Activated naive CD8-positive, alpha-beta T cell treated with anti-CD3 and anti-CD28 coated beads for 36 hours (primary cell): ENCODE measurements at places on chromosomes 12 and 14. TPM values are rescaled to one million over a fixed set of nuclear protein-coding genes. Genes with fewer than 3 reads are reported as not detected.

GRCh38 chr12:810116-810515, 57.7 kb downstream of the WNK1 start:
- no peak for DNase-seq

DNA sequence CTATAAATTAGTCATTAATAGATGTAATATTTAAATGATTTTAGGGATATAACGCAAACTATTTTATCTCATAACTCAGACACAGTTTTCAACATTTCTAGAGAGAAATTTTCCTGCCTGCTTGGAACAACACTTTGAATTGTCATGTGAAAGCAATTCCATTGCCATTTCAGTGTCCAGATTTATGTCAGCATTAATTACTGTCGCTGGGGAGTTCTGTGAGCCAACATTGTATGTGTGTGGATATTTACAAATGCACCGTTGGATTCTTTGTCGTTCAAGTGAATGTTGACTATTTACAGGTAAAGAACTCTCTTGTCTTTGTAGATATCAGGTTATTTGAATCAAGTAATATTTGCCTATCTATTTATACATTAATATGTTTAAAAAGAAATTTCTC, 465.3 kb upstream of the RGS6 start:
- DNase-seq, result no peak

- DNase-seq, result no peak
Observed at GRCh38 chr12:2359725-2360629, 307.2 kb downstream of the CACNA1C start.

Gene SAMD4A
- 4.7 TPM for total RNA-seq

DNA sequence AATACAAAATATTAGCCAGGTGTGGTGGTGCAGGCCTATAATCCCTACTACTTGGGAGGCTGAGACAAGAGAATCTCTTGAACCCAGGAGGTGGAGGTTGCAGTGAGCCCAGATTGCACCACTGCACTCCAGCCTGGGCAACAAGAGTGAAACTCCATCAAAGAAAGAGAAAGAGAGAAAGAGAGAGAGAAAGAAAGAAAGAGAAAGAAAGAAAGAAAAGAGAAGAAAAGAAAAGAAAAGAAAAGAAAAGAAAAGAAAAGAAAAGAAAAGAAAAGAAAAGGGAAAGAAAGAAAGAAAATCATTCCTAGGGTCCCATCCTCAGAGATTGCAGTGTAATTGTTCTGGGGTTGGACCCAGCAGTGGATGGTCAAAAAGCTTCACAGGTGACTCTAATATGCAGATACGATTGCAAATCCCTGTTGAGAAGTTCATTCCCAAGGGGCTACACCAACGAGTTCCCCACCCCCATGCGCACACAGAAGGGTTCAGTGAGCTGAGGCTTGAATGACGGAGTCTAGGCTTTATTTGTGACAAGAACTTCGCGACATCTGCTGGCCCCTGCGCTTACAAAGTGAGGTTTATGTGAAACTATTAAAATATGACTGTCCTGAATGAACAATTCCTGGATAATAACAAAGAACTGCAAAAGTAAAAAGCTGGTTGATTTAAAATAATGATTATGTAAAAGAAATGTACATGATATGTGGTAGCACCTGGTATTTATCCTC, 17.4 kb upstream of the RNASE12 start:
- no peak for DNase-seq

GRCh38 chr14:38592764-38593442, 337.0 kb upstream of the CLEC14A start:
- DNase-seq, result no peak

DNA sequence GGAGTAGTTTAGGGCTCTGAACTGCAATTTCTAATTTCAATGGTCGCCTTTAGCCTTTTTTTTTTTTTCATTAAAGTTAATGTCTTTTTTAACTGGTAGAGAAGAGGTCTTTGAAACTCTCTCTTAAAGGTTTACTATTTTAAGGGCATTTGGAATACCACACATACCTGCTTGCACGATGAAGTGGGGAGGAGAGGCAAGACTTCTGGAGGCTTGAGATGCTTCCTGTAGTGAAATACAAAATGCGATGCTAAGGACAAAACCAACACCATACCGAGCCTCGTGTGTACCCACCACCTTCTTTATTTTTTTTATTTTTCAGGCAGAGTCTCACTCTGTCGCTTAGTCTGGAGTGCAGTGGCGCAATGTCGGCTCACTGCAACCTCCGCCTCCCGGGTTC, 57.4 kb downstream of the GLT1D1 start:
- no peak for DNase-seq

DNA sequence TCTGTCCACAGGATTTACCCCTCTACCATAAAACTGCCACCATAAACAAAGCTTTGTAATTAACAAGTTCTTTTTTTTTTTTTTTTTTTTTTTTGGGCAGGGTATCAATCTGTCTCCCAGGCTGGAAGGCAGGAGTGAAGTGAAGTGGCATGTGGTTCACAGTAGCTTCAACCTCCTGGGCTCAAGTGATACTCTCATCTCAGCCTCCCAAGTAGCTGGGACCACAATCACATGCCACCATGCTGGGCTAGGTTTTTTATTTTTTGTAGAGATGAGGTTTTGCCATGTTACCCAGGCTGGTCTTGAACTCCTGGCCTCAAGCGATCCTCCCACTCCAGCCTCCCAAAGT, 61.1 kb upstream of the NUDT4 start:
- no peak for DNase-seq

DNA sequence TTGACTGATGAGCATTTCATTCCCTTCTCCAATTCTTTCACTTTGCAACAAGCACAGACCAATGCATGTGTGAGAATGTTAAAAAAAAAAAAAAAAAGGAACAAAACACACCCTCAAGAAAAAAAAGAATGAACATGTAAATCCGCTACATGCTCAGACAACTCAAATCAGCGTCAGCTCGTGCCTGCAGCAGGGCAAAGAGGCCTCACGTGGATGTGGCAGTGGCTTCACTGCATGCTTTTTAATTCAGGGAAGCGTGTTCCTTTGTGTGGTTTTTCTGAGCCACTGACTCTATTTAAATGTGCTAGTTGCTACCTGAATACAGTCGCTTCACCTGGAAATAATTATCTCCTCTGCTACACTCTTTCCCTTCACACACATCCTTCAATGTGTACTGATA, 55.1 kb downstream of the PPP1R36 start:
- DNase-seq, result no peak

Gene CISTR
- not detected for total RNA-seq

- DNase-seq, result no peak
Observed at GRCh38 chr14:33085799-33086198, 147.1 kb downstream of the NPAS3 start.

GRCh38 chr12:108853981-108854446, 3.4 kb downstream of the SSH1 start:
- no peak for DNase-seq

GRCh38 chr12:26551385-26551784, 281.6 kb downstream of the ITPR2 start:
- DNase-seq, result no peak

Gene SMAGP
- 0.64 TPM for total RNA-seq

DNA sequence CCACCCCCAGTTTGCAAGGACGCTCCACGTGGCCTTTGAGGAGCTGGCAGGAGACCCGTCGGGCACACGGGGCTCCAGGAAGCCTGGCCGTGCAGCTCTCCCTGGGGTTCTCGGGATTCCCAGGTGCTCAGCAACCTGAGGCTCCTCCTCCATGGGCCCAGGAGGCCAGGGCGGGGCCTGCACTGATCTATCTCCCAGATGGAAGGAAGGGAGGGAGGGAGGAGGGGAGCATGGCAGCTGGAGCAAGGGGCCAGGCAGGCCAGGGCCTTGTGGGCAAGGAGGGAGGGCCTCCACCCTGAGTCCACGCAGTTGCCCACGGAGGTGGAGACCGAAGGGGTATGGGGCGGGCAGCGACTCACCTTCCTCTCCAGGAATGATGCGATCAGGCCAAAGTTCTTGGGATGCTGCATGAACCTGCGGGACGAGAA, 127.3 kb downstream of the RFLNA start:
- no peak for DNase-seq

Gene CFAP54
- 0.26 TPM for total RNA-seq

Gene PIWIL1
- not detected for total RNA-seq

DNA sequence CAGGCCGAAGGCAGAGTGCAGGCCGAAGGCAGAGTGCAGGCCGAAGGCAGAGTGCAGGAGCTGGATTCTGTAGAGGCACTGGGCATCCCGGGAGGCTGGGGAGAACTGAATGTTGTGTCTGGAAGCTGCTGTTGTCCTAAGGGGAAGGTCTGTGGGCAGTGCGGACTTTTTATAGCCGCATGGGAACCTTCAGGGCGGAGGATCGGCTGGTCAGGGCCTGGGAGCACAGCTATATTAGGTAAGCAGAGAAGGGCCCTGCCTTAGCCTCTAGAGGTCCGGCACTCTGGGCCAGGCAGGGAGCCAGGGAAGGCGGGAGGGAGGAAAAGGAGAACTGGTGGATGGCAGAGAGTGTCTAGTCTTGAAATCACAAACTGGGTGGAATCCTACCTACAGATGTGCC, 14.2 kb downstream of the CABP1 start:
- no peak for DNase-seq

DNA sequence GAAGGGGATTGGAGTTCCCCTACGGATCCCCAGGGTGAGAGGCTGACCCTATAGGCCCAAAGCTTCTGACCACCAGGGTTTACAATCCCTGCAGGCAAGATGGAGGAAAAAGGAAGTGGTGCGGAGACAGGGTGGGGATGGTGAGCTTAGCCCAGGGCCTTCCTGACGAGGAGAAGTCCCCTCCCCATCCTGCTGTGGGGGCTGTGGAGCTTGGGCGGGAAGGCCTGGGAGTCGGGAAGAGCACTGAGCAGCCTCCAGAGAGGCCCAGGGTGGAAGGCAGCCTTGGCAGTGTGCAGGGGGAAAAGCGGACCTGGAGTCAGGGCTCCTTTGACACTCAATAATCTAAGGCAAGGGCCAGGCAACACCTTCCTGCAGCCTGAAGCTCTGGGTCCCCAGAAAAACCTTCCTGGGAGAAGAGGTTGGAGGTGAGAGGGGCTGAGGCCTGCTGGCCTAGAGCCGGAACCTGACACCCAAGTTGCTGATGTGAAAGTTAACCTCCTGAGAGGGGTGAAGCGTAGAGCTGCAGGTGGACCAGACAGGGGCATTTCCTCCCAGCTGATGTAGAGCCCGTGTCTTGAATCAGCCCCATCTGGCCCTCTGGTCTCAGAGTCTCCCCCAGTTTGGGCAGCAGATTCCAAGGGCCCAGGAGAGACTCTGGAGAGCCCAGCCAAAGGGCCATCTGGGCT, 6.0 kb downstream of the HDAC7 start:
- no peak for DNase-seq

GRCh38 chr14:59337141-59337611, 128.0 kb downstream of the GPR135 start:
- no peak for DNase-seq

DNA sequence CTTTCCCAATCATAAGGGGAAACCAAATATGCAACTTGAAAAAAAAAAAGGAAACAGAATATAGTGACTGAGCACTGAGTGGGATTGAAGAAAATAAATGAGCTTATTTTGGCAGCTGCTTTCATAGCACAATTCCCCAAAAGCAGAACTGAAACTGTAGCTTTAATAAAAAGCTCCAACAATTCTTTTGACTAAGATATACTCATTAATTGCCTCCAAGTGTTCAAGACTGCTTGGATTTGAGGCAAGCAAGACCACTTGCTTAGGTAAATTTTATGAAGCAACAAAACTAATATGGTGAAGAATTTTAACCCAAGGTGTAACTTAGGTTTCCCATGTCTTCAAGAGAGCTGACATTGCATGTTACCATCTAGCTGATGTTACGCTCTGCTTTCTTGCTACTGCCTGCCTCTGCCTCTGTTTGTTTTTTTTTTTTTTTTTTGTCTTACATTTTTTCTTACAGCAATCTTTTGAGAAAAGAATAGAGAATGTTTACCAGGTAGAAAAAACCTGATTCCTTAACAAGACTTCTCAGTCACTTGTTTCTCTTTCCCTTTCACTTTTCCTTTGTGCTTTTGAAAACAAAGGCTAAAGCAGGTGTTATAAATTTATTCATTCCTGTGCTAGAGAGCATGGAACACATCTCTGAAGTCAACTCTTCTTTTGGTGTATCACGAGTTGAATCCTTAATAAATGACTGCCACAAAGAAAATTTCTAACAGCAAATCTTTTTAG, 134.4 kb downstream of the BCAT1 start:
- no peak for DNase-seq

DNA sequence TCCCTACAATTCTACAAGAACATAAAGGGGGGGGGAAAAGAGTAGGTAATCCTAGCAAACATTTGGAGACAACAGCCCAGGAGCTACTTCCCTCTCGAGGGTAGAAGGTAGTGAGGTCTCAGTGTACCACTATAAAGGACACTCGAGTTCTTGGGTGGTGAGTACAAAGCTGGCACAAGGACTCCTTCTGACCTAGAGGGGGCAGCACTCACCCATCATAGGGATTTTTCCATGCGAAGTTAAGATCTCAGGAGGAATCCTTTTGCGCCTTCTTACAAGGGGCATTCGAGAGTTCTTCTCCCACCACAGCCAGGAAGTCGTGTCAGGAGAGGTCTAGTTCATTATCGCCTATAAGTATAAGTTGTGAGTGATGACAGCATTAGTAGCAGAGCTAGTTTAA, 200.2 kb upstream of the RBM19 start:
- no peak for DNase-seq

GRCh38 chr14:78162202-78162601, 8.0 kb upstream of the NRXN3 start:
- DNase-seq, result no peak

Gene PLA2G1B
- total RNA-seq, result not detected

DNA sequence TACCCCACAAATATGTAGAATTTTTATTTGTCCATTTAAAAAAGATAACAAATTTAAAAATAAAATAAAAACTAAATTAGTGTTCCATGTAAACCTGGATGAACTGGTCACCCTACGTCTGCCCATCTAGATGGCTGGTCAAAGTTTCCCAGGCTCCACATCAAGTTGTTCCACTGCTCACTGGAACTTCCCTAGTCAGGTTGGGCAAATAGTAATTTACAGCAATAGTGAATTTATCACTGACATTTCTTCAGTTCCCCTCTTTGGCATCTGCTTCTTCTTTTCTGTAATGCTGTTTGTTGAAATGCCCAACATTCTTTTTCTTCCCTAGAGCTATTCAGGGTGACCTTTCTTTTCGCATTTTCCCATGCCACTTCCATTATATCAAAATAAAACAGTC, 272.7 kb upstream of the BTG1 start:
- no peak for DNase-seq

Gene CABP1
- 2.0 TPM for total RNA-seq
